ENCODE measurements at places on chromosomes 1 and 21.

DNA sequence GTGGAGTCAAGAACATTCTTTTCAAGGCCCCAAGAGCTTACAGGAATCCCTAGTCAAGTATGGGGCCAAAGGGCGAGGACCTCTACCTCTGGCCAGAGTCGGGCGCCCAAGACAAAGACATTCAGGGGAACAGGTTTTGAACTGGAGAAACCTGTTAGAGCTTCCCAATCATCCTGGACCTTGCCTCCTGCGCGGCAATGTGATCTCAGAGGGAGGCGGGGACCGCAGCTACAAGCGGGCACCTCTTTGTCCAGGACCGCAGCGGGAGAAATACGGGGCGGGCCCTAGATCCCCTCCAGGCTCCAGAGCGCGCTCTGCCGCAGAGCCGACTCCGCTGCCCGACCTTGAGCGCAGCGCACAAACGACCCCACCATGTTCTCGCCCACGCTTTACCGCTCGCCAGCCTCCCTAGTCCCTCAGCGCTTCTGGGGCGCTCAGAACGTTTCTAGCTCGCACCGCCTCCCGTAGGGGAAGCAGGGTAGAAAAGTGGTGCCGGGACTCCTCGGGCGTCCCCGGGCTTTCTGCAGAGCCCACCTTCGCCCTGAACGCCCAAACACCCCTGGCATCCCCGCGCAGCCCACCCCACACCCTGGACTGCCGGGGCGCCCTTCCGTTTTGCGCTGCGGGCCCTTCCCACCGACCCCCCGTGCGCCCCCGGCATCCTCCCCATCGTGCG lies 28.1 kb downstream of the RABIF start:
- no peak for DNase-seq

GRCh38 chr21:17051054-17051453 lies 461.8 kb upstream of the CXADR start:
- no peak for DNase-seq

DNA sequence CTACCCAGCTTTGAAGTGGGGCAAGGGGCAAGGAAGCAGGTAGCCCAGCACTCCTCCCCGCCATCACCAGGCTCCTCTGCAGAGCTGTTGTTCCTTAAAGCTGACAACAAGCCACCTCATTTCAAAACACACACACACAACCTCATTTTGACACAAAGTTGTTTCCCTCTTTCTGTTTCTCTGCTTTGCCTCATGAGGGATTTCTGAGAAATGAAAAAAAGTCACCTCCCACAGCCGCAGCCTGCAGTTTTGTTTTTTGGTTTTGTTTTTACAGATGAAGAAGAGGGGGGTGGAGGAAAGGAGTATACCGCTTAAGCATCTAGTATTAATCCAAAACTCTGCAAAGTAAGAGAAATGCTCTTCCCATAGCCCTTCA lies 12.1 kb downstream of the MCL1 start:
- DNase-seq = no peak

DNA sequence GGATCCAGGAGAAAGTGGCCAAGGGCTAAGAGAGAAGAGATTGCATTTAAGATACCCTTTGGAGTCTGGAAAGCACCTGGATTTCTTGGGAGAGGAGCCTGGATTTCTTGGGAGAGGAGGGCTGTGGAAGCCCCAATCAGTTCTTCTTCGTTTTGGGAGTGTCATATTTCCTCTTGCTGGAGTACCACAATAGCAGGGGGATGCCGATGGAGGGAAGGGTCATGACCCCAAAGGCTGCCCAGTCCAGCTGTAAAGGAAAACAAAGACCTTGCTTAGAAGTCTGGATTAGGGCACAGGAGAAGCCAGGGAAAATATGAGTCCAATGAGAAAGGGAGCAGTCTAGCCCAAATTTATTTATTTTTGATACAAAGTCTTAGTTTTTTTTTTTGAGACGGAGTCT lies 11.3 kb downstream of the SSR2 start:
- DNase-seq = no peak

- no peak for DNase-seq
Measured at GRCh38 chr1:232328486-232329102, 301.3 kb downstream of the SIPA1L2 start.

DNA sequence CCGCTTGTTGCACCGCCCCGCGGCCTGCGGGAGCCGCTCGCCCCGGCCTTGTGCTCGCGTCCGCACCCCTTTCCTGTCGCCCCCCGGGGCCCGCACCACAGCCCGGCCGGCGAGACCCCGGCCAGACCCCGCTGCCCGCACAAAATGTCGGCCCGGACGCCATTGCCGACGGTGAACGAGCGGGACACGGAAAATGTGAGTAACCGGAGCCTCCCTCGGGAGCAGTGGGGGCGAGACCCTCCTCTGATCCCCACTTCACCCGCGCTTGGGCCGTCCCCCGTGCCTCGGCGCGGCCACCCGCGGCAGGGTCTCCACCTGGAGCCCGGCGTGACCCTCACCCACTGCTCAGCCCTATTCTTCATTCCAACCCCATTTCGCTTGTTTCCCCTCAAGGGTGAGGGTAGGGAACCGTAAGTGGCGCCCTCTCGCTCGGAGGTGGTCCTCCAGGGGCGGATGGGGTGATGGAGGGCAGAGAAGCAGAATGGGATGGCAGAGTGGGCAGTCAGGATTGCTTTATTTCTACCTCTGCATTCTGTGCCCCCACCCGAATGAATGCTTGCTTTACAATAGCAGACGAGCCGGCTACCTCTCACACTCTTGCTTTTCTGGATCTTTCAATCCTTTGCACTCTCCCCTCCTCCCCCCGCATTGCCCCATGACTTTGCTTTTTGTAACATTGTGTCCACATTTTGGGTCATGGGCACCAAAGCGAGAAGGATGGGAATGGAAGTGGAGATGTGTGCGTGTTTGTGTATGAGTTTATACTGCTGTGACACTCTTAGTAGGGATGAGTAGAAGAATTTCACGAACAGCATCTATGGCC lies 954 bp downstream of the MARK1 start:
- no peak for DNase-seq

- no peak for DNase-seq
Measured at GRCh38 chr1:244319283-244320132, 132.2 kb downstream of the ADSS2 start.

GRCh38 chr1:214002472-214002871 lies 14.7 kb downstream of the PROX1 start:
- DNase-seq = no peak

All from cortex of kidney (tissue), 1 donor.